Smooth muscle cell of the brain vasculature (primary cell): ENCODE measurements at places on chromosomes 6 and 20.

DNA sequence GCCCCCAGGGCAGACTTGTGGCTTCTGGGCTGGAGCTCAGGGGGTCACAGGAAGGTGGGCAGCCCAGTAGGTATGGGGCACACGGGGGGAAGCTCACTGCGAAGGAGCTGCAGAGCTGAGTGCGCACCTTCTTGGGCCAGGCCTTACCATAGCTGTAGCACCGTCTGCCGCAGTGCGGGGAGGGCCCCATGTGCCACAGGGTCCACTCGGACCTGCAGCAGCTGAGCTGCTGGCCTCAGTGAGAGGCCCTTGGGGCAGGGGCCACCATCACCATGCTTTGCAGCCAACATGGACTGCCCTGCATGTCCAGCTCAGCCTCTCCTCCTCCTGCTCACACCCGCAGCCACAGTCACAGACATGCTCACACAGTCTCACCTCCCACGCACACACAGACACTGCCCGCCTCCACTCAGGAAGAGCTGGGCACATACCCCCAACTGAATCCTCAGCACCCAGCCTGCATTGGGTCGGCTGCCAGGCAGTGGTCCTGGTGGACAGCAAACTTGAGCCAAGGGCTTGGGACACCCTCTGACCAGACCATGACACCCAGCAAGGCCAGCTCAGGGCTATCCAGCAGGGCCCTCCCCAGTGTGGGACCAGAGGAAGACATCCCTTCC, 35.3 kb downstream of the YTHDF1 start:
- DNase-seq = no peak

GRCh38 chr6:1216488-1216974, 95.4 kb upstream of the FOXQ1 start:
- no peak for DNase-seq

DNA sequence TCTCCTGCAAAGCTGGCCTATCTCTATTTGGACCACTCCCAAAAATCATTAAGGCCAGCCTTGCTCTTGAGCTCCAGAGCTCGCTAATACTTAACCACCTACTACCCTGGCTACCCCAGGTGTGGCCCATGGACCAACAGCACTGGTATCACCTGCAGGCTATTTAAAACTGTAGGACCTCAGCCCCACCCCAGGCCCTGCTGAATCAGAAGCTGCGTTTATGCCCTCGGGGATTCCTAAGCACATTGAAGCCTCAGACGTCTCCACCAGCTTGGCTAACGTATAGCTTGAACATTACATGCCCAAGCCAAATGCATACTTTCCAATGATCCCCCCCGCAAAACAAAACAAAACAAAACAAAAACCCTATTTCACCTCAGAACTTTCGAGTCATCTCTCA, 19.7 kb upstream of the SPAG4 start:
- no peak for DNase-seq

GRCh38 chr6:36885461-36886401, at the start of gene C6orf89:
Gene C6orf89, plus strand, starts transcription at chr6:36885952. Its CDS starts 13,493 bp downstream, at chr6:36899445.
- peak; percentile 95 for DNase-seq

GRCh38 chr6:157952861-157953351, 28.8 kb upstream of the SYNJ2 start:
- DNase-seq = no peak

DNA sequence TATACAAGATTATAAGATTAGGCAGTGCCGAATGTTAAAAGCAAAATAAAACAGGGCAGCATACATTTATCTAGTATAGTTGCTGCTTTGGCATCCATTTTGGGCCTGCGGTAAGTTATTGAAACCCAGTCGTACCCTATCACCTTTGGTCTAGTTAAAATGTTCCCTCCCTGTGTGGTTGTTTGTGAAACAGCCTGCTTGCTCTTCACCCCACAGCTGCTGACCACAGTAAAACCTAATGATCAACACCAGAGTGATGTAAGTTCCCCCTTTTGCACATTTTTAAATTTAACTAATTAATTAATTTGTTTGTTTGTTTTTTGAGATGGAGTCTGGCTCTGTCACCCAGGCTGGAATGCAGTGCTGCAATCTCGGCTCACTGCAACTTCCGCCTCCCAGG, 50.3 kb upstream of the TXNDC5 start:
- no peak for DNase-seq

DNA sequence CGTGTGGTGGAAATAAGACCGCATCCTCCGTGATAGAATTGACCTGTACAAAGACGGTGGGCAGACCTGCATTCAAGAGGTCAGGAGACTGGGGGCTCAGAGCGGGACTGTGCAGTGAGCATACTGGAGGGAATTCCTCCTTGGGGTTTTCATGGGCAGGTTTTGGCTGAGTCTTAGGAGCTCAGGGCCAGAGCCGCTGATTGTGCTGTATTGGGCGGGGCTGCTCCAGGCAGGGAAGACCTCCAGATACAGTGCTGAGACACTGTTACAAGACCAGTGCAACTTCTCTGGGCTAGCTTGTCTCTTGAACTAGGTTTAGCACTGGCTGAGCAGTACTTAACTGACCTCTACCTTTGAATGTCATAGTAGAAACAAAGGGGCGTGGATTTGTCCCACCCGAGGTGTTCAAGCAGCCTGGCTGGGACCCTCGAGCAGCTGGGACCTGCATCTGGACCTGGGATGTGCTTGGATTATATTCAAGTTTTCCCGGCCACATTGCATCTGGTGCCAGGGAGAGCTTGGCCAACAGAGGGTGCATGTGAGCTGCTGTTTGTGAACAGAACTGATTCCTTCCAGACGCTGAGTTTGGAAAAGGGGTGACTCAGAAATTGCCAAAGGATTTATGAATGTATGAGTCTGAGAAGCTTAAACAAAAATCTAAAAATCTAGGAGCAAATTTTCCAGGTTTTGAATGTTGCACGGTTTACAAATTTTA, 33.4 kb upstream of the SLC22A1 start:
- DNase-seq = peak; percentile 39

DNA sequence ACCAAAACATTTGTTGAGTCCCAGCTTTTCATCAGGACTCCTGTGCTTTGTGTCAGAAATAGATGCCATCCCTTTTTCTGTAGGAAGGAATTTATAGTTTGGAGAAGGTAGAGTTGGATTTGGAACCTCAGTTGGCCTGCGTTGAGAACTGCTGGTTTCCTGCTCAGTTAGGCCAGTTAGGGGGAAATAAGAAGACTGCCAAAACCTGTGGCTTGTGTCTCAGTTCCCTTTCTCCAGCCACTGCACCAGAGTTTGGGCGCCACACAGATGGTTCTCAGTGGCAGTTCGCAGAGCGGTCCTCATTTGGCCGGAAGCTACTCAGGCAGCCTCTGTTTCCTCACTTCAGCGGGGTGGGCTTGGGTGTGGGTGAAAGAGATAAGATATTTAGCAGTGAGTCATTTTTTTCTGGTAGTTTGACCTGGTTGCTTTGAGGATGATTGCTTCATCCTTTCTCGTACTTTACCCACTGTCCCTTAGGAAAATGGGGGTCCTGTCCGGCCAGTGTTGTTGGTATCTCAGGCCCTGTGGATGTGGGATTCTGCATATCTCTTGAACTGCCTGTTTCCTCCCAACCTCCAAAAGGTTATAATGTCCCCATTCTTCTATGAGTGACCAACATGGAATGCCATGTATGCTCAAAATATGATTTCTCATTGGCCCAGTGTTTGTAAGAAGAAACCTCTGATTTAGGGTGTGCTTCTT, 53.7 kb downstream of the JARID2 start:
- no peak for DNase-seq

- no peak for DNase-seq
Observed at GRCh38 chr20:57048027-57048869, 218.2 kb downstream of the BMP7 start.

DNA sequence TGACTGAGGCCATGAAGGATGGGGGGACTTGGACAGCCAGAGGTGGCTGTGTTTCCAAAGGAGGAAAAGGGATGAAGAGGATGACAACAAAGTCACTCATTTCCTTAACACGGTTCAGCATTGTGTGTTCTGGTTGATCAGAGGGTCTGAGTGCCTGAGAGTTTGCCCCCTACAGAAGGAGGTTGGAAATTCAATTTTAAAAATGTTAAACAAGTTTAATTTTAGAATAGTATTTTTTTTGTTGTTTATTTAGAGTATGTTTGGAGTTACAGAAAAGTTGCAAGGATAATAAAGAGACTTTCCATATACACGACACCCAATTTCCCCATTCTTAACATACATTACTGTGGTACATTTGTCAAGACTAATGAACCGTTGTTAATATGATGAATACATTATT, 10.3 kb upstream of the VAPB start:
- no peak for DNase-seq

GRCh38 chr6:134584847-134585516, 267.1 kb upstream of the SGK1 start:
- no peak for DNase-seq

- DNase-seq = no peak
Observed at GRCh38 chr6:14921878-14922671, 323.8 kb upstream of the JARID2 start.

GRCh38 chr6:35601331-35602132, 87.2 kb downstream of the FKBP5 start:
- peak; percentile 87 for DNase-seq

- DNase-seq = no peak
Observed at GRCh38 chr20:61942526-61942925, 123.2 kb downstream of the TAF4 start.

- DNase-seq = no peak
Observed at GRCh38 chr6:105402090-105402938, 568 bp downstream of the PREP start.

DNA sequence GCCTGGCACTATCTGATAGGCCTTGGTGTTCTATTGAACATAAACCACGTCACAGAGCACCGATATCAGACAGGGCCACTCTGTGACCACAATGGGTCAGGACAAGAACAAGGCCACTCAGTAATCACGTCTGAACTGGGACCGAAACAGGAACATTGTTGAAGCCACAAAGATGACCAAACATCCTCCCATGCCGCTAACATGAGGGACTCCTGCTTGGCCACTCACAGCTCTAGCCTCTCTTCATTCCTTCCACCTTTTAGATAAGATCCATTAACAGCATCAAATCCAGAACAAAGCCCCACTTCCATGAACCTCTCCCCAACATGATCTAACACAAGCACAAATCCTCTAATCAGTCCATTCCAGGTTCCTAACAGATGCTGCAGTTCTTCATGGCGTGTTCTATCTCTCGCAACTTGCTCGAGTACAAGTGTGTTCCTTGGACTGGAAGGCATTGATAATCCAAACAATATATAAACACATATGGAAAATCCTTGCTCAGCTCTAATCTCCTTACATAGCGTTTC, 7.4 kb downstream of the SIRT5 start:
- DNase-seq = no peak

DNA sequence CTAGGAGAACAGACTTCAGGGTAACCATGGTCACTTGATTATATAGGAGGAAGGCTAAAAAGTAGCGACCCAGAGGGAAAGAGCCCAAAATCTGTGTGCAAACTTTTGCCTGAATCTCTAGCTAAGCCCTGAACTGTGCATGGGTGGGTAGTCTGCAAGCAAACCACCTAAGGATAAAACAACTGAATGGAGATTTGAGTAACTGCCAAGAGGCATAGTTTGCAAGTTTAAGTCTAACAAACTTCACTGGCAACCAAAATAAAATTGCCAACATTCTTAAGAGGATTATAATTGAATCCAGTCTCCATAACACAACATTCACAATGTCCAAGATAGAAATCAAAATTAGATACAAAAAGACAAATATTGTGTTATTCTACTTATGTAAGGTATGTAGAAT, 192.0 kb upstream of the PLN start:
- no peak for DNase-seq

DNA sequence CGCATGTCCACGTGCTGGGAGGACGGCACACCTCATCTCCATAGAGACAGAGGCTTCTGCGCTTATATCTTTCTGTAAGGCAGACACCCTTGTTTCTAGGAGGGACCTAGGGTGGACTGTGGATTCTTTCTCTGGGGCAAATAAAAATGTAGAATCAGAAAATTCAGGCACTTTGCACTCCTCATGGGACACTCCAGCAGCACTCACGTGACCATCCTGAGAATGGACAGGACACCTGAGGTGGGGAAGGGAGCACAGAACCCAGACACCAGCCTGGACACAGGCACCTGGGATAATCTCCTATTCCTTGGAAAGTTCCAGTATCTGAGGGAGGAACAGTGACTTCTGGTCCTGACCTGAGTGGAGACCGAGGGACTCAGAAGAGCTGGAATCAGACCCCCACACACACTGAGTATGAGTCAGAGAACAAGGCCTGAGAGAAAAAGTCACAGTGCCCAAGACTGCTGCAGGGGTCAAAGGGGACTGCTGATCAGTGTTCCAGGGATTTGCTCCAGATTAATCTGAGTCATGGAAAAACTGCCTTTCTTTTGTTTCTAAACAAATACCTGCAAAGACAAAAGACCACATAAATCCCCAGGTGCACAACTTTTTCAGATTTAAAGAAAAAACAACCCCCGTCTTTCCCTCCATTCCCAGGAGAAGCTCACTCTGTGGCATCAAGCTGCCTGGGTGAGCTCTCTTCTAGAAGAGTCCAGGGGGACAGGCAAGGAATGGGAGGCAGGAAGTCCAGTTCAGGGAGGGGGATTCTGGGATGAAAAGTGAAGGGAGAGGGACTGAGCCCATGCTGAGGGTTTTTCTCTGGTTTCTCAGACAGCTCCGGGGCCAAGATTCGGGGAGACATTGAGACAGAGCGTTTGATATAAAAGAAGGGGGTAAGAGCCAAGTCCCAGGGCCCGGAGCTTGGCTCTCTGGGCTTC, 35.6 kb upstream of the MICB start:
- no peak for DNase-seq

DNA sequence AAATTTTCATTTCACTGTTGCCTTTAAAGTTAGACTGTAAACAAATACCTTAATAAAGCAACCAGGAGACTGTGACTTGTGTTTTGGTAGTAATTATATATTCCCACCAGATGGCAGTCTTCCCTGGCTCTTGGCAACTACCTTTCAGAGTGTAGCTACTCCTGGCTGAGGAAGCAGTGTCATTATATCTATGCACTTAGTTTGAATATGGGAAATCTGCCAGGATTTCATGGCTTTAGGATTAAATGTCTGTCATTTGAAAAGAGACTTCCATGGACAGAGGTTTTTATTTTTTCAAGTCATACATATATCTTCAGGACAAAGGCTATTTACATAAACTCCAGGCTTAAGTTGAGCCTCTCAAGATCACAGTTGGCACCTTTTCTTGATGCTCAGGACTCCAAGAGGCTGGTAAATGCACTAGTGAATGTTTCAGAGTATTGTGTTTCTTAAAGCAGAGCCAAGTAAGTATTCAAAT, 160.1 kb downstream of the C6orf58 start:
- DNase-seq = peak; percentile 41

GRCh38 chr6:133114973-133115372, 126.2 kb upstream of the EYA4 start:
- DNase-seq = no peak

GRCh38 chr6:82954356-82954755, 111.3 kb downstream of the UBE3D start:
- DNase-seq = no peak

DNA sequence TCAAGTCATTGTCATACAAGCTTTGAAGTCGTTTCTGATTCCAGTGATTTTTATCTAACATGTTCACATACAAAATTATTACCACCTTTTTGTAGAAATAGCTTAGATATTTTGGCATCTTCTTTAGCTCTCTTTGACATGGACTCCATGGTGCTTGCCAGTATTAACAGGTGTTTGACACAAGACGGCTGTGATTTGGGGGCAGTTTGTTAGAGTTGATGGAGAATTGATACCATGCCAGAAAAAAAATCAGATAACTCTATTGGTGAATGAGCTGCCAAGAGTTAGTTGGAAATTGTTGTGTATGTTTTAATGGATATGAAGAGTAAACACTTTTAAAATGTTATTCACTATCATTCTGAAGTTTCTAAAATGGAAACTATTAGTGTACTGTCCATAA, 146.6 kb upstream of the LAMP5 start:
- DNase-seq = no peak

- DNase-seq = peak; percentile 57
Observed at GRCh38 chr6:15763837-15764236, 101.0 kb upstream of the DTNBP1 start.

- DNase-seq = no peak
Observed at GRCh38 chr6:144630857-144631256, 345.7 kb downstream of the UTRN start.
